Activated CD4-positive, alpha-beta T cell treated with anti-CD3 and anti-CD28 coated beads for 4 hours (primary cell): ENCODE measurements at places on chromosomes 5 and 9.

- DNase-seq = no peak
These were observed 213.5 kb downstream of the MEF2C start for GRCh38 chr5:88669371-88670050.

DNA sequence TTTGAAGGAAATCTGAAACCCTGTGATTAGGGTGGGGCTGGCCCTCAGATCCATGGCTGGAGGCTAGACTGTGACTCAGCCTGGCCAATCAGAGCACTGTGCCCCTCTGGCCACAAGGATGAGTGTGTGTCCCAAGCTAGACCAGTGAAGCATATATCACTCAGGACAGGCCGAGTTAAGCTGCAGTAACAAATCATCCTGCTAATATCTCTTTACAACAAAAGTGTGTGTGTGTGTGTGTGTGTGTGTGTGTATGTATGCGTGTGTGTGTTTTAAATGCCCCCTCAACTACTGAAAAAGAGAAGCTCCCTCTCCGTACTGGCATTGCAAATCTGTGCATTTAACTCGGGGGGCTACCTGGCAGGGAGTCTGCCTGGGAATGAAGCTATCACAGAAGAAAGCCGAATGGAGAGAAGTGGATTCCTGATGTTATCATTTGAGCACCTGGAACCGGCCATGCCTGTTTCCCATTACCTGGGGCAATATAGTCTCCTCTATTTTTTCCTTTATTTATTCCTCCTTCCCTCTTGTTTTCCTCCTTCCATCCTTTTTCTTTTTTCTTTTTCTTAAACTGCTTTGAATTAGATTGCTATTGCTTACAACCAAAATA, 25.6 kb downstream of the STC2 start:
- no peak for DNase-seq

DNA sequence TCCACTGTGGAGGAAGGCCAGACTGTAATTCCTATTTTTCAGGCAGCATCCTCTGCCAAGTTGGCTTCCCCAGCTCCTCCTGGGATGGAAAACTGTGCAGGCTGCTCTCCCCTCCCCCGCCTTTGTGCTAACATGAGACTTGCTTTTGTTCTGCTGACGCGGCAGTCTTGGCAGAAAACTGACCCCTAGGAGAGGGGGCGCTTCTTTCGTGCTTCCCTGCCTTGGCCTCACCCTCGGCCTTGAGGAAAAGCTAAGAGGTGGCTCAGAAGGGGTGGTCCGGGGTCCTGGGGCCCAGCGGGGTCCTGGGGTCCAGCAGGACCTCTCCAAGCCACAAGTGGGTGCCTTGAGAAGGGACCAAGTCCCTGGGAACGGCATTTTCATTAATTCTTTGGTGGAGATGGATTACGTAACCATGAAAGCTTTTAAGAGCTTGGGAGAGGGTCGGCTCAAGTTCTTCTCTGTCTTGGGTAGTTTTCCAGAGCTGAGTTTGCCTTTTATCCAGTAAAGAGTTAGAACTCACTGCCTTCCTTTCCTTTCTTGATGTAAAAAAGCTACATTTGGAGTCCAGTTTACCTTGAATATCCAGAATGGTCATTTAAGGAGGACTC, 51.0 kb downstream of the SH3PXD2B start:
- no peak for DNase-seq

GRCh38 chr9:99192786-99193465, 28.8 kb downstream of the ALG2 start:
- no peak for DNase-seq

GRCh38 chr9:135766251-135766650, 64.3 kb downstream of the KCNT1 start:
- DNase-seq = no peak

GRCh38 chr5:151159649-151160373, 2.2 kb upstream of the ANXA6 start:
- no peak for DNase-seq

- no peak for DNase-seq
These were observed 35.7 kb upstream of the ROR2 start for GRCh38 chr9:91985692-91986091.

DNA sequence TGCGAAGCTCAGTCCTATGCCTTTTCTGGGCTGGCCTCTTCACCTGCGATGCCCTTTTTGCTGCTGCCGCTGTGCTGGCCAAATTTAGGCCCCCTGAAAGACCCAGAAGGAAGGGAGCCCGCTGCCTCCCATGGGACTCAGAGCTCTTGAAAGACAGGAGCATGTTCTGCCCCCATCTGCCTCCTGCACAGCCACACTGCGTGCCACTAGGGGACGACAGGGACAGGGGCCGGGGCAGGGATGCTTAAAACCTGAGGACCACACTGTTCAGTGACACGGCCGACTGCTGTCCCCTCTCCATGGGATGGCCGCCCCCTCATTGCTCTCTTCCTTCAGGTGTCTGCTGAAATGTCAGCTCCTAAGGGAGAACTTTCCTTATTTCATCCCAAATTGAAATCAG, 132.4 kb downstream of the ADAMTS2 start:
- DNase-seq = no peak

DNA sequence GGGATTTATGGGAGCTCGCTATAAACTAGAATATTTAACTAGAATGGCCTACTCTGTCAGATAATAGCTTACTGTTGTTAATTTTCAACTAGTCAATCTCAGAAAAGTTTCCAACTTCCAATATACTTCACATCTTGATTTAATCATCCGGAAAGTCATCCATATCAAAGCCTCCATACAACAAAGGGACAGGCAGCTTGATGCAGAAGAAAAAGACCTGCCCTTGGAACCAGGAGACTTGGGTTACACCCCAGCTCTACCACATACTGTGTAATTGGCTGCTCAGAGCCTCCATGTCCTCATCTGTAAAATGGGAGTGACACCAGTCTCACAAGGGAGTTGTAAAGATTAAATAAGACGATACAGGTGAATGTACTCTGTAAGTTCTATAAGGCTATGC, 1.9 kb downstream of the PTPN3 start:
- DNase-seq = no peak

DNA sequence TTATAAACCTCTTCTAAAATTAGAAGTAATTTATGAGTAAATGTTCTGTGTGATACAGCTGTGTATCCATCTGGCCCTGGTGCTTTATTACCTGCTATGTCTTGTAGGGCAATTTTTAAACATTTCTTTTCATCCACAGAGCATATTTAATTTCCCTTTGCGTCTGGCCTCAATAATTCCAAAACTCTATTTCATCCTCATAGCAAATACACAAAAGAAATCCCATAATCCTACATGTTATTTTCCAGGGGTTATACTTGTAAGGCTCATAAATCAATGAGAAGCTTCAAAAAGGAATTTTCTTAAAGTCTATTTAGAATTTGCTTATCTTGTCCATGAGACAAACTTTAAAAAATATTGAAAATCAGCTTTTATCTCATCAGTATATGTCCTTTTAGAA, 167.0 kb downstream of the TTC39B start:
- no peak for DNase-seq

DNA sequence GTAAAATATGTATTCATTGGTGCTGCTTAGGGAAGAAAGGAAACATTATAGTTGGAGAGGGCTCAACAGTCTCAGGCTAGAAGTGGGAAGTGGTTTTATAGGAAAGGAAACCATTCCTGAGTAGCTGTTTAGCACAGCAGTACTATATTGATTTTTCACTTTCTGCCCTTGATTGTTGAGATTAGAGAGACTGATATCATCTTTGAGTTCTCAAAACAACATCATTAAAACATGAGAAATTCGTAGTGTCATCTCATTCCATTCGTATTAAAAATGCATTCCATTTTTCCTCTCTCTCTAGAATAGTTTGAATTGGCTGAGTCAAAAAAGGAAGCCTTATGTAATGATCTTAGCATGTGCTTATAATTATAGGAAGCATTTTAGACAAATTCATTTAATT, 14.1 kb downstream of the POLR3G start:
- no peak for DNase-seq

DNA sequence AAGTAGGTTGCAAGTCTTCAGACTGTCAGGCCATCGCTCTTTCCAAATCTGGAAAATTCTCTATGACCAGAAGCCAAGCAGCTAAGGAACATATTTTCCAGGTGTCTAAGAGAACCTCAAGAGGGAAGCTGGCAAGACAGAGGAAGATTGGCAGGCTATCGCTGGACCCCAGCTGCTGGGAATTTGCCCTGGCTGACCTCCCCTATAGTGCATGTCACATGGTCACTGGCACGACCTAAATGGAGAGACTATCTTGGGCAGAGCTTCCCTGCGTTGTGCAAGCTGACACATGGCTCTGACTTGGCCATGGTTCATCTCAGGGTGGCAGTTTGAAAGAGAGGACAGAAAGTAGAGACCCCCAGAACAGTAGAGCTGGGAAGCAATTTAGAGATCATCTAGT, 104.9 kb upstream of the ZNF618 start:
- no peak for DNase-seq

DNA sequence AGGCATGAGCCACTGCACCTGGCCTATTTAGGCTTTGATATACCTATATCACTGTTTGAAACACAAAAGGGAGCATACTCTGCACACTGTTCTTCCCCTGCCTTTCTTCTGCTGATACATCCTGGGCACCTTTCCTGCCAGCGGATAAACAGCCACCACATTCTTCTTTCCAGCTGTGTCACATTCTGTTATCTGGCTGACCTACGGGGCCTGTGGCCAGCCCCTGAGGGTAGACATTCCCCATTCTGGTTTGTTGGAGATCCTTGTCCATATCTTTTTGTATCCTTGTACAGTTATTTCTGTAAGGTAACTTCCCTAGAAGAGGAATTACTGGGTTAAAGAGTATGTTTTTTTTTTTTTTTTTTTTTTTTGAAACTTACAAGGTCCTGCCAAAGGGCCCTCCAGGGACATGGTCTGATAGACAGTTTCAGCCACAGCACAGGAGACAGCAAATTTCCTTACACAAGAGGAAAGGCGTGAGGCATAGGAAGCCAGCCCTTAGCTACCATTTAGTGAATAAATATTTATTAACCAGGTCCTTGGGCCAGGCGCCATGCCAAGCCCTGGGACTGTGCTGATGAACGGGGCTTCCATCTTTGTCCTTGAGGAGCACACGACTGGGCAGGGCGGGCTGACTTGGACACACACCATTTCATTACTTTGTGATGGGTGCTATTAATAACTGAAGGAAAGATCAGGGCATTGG, 57.8 kb downstream of the ERGIC1 start:
- no peak for DNase-seq

DNA sequence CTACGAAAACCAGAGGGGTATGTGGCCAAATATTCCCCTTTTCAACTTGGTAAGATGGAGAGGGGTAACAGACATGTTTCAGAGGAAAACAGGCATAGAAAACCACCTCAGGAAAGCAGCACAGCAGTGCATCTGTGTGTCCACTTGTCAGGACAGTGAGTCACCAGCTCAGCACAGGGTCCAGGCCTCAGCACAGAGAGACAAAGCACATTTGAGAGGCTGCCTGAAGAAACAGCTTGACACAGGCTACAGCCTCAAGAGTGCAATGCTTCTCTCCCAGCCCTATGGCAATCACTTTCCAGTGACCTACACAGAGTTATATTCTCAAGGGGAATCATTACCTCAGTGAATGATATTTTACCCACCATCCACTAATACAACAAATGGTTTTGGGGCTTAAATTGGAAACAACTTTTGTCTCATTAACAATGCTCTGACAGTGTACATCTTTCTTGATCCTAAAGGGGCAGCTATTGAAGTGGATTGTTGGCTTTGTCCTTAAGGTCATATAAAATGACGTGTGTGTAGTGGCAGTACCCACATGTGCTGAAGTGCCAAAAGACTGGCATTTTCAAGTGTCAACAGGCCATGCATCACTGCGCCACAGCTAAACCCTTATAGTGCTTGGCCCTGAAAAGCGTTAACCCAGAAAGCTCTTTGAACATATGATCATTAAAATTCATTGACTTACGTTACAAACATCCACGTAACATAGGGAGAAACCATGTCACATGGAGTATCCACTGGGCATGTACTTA, 46.4 kb downstream of the ERMP1 start:
- no peak for DNase-seq

- no peak for DNase-seq
These were observed 47.2 kb upstream of the ARL15 start for GRCh38 chr5:54357408-54358058.

- DNase-seq = no peak
These were observed 1.4 kb downstream of the SLC44A1 start for GRCh38 chr9:105245891-105246161.

- DNase-seq = no peak
These were observed 15.7 kb upstream of the FST start for GRCh38 chr5:53464722-53465121.

DNA sequence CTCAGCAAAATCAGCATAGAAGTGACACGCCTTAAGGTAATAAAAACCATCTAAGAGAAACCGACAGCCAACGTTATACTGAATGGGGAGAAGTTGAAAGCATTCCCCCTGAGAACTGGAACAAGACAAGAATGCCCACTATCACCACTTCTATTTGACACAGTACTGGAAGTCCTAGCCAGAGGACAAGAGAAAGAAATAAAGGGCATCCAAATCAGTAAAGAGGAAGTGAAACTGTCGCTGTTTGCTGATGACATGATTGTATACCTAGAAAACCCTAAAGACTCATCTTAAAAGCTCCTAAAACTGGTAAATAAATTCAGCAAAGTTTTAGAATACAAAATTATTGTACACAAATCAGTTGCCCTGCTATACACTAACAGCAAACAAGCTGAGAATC, 393.3 kb downstream of the KIF4B start:
- no peak for DNase-seq

DNA sequence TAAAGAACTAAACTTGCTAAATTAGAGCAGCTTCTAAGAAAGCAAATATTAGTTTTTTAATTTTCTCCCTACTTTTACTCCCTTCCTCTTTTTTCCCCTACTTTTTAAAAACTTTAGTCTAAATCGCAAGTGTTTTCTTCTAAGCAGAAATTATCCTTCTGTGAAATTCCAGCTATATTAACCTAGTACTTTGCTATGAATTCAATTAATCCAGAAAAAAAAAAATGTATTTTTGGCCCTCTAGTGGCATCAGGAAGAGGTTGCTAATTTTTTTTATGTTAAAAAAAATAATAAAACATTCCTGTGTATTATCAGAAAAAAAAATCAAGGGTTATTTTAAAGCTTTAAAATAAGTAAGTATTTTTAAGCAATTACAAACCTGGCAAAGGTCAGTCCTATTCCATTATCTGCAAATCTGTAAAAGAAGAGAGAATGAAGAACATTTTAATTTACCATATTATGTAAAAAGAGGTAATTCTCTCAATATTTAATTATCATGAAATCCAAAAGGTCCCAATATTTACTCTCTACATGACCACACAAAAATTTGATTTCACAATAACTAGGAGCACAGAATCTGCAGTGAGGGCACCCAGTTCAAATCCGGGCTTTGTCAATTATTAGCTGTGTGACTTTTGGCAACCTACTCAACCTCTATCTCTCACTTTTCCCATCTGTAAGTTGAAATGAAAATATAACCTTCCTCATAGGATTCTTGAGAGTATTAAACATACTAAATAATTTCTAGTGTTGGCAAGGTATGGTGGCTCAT, 52.0 kb downstream of the CEMIP2 start:
- no peak for DNase-seq

- DNase-seq = no peak
These were observed 58.1 kb upstream of the SV2C start for GRCh38 chr5:76025069-76025468.
